Urinary bladder (tissue), 4 donors: ENCODE measurements at places on chromosomes 16 and 17. TPM values are rescaled to one million over a fixed set of nuclear protein-coding genes. Genes with fewer than 3 reads are reported as not detected.

The SDR42E2 gene
- polyA plus RNA-seq = not detected

GRCh38 chr17:9383826-9384225 is 191.8 kb downstream of the STX8 start:
- no peak for DNase-seq

- no peak for DNase-seq
Measured at GRCh38 chr16:85316321-85316919, 204.1 kb upstream of the CIBAR2 start.

DNA sequence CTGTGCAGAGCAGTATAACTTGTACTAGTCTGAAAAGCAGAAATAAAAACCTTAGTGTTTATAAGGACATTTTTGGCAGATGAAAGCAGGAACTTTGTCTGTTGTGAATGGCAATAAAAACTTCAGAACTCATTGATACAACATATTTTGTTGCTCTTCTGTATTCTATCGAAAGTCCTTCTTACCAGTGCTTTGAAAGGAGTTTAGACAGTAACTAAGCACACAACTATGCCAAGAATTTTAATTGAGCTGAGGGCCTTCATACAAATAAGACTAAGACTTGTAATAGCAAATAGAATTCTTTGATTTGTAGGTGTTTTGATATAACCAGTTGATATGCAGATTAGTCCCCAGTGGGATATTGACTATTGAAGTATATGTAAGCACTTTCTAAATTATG is 308.4 kb downstream of the ZFHX3 start:
- DNase-seq = no peak

GRCh38 chr16:57131351-57131970 is 39.1 kb downstream of the CPNE2 start:
- DNase-seq = no peak

- DNase-seq = no peak
Measured at GRCh38 chr17:76048025-76048605, 21.0 kb upstream of the EVPL start.

The CCR7 gene
- polyA plus RNA-seq = 0.39 TPM

The COPZ2 gene
- 36.0 TPM for polyA plus RNA-seq

The HID1 gene
- 13.4 TPM for polyA plus RNA-seq

- no peak for DNase-seq
Measured at GRCh38 chr16:82993926-82994325, 367.2 kb downstream of the CDH13 start.

DNA sequence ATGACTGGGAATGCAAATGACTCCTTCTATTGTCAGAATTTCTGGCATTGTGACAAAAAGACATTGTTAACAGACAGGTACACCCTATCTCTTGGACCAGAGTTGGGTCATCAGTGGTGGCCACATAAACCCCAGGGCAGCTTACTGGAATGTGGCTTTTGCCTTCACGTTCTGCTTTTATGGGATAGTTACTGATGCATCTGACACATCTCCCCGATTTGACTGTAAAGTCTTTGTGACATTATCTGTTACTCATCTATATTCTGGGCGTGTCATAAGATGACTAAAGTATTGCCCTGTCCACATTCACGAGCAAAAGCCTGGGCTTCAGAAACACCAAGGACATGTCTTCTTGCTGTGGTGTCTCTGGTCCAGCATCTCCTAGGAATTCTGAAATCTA is 18.7 kb upstream of the AQP8 start:
- DNase-seq = no peak

GRCh38 chr16:53773150-53773846 is 69.3 kb downstream of the FTO start:
- DNase-seq = no peak

GRCh38 chr17:68248199-68248825 is 469 bp downstream of the AMZ2 start:
- DNase-seq = no peak

- DNase-seq = no peak
Measured at GRCh38 chr16:61050547-61050946, 985.7 kb downstream of the CDH8 start.

GRCh38 chr17:80034791-80035686 is 633 bp downstream of the TBC1D16 start:
- DNase-seq = no peak

The SULT1A1 gene
- polyA plus RNA-seq = 15.6 TPM

The MYH11 gene
- 5,010 TPM for polyA plus RNA-seq

- DNase-seq = peak; percentile 58
Measured at GRCh38 chr16:78184238-78185183, 85.1 kb downstream of the WWOX start.

DNA sequence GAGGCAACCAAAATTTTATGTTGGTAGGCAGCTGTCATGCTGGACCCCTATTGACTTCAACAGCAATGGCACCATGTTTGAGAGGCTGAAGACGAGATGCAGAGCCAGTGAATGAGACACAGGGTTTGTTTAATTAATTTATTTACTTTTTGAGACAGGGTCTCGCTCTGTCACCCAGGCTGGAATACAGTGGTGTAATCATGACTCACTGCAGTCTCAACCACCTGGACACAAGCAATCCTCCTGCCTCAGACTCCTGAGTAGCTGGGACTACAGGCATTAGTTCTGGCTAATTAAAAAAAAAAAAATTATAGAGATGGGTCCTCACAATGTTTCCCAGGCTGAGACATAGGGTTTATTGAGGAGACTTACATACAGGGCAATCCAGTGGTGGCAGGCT is 36.2 kb upstream of the PPM1D start:
- no peak for DNase-seq

The KRTAP4-4 gene
- polyA plus RNA-seq = not detected

- DNase-seq = no peak
Measured at GRCh38 chr17:50758989-50759544, 8.3 kb downstream of the ANKRD40CL start.

DNA sequence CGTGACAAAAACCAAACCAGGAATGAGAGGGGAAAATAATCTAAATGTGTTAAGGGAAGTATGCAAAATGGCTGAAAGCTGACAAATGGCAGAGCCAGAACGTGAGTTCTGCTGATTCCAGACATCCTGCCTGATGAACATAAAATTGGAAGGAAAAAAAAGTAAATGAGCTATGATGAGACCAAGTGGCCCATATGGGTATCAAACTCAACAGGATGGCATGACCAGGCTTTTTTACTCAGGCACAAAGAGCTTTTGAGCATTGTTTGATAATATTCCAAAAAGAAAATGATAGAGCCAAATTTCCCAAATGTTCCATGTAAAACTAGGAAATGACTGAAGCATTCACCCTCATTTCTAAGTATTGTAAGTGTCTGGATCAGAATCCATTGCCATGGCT is 449.2 kb downstream of the CDH13 start:
- no peak for DNase-seq

The ZG16B gene
- 5.1 TPM for polyA plus RNA-seq

DNA sequence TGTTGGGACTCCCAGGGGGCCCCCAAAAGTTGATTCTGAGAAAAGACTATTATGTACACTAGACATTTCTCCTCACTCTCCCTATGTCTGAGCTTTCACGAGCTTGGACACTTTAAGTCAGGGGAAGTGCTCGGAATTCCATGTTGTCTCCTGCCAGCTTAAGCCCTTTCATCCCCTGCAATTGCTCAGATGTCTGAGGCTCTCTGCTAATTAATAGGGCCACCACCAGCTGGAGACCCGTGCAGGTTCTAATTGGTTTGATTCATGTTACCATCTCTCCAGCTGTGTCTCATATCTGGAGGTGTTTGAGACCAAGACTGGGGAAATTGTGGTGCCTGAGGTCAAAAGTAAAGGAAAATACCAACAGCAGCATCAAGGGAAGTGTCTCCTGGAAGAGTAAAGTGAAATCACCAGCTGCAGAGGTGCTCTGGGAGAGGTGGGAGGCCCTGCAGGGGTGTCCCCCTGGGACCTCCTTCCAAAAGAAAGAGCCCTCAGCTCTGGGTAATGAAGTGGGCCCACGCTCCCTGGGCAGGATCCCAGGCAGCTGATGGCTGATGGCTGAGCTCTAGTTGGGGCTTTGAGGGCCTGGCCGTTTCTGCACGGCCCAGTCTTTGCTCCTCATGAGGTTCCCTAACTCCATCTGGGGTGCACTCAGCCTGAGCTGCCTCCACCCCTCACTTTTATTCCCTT is 5.8 kb upstream of the UTS2R start:
- DNase-seq = no peak

The FKBP10 gene
- 84.5 TPM for polyA plus RNA-seq

The KRTAP1-1 gene
- not detected for polyA plus RNA-seq

The SLC5A2 gene
- polyA plus RNA-seq = 2.8 TPM

The GUCY2D gene
- polyA plus RNA-seq = not detected

- no peak for DNase-seq
Measured at GRCh38 chr16:20798364-20798763, 7.9 kb downstream of the ERI2 start.

- no peak for DNase-seq
Measured at GRCh38 chr16:72988569-72988968, 59.4 kb downstream of the ZFHX3 start.

The ASPHD1 gene
- 1.1 TPM for polyA plus RNA-seq

- no peak for DNase-seq
Measured at GRCh38 chr16:57821149-57821971, 19.1 kb upstream of the KIFC3 start.

The PPY gene
- not detected for polyA plus RNA-seq

- DNase-seq = no peak
Measured at GRCh38 chr16:89741342-89742014, 20.1 kb downstream of the ZNF276 start.

- DNase-seq = no peak
Measured at GRCh38 chr16:11370084-11370931, 25.0 kb downstream of the RMI2 start.

DNA sequence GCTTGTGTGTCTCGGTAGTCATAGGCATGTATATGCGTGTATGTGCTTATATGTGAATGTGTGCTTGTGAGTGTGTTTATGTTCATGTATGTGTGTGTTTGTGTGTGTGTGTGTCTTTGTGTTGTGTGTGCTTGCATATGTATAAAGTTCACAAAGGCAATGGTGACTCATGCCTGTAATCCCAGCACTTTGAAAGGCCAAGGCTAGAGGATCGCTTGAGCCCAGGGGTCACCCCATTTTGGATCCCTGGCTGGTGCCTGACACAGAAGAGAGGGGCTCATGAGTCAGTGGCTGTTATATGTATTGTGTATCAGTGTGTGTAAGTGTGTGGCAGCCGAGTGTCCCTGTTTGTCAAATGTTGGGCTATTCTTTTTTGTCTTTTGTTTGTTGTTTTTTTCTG is 69.3 kb downstream of the ABCC1 start:
- no peak for DNase-seq

GRCh38 chr17:67980456-67980855 is 15.8 kb downstream of the C17orf58 start:
- no peak for DNase-seq

The SCARF1 gene
- polyA plus RNA-seq = 9.3 TPM

DNA sequence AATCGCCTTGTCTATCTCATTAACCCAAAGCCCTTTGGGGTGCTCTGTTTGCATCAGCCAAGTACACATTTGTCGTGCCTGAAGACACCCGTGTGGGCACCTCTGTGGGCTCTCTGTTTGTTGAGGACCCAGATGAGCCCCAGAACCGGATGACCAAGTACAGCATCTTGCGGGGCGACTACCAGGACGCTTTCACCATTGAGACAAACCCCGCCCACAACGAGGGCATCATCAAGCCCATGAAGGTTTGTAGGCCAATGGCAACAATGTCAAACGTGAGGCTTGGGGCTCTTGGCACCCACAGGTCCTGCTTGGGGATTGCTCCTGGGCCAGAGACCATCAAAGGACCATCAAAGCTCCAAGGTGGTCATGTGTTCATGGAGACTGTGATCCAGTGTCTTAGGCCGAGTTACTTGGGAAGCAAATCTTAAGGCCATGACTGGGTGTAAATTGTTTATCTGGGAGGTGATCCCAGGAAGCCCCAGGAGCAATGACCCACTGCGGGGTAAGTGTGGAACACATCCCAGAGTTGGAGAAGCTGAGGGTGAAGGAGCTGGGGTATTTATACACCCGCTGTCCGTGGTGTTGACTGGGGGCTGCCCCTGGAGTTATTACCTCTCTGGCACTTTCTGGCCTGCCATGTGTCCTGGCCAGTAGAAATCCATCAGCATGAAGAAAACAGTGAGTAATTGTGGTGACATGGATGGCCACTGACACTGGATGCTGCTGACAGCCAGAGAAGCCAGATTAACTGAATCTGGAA is 24.0 kb downstream of the CDH5 start:
- DNase-seq = no peak

GRCh38 chr17:45326626-45327025 is 9.8 kb upstream of the MAP3K14 start:
- no peak for DNase-seq

The GINS2 gene
- 0.82 TPM for polyA plus RNA-seq

The FAAP100 gene
- 21.0 TPM for polyA plus RNA-seq

GRCh38 chr16:14522671-14523070 is 107.4 kb downstream of the PARN start:
- no peak for DNase-seq

DNA sequence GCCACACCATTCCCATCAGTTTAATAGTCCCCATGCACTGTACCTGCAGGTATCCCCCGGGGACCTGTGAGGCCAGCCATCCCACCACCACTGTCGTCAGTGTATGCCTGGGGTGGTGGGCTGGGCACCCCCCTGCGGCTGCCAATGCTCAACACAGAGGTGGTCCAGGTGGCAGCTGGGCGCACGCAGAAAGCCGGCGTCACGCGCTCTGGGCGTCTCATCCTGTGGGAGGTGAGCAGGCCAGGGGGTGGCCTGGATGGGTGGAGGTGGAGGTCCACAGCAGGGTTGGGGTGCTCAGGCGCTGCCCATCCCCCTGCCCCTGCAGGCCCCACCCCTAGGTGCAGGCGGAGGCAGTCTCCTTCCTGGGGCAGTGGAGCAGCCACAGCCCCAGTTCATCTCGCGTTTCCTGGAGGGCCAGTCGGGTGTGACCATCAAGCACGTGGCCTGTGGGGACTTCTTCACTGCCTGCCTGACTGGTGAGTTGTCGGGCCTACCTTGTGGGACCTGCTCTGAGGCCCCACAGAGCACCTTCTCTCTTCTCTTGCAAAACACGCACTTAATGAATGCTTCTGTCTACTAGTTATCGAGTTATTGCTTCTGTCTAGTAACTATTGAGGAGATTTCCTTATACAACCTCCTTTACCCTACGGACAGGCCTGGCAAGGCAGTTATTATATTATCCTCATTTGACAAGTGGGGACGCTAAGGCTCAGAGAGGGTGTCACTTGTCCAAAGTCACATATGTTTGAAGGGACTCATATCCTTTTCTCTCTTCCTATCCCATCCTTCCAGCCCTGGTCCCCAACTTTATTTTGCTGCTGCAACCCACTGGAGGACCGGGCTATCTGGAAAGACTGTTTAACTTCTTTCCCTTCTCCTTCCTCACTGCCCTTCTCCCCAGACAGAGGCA is 5.8 kb upstream of the TRAF4 start:
- no peak for DNase-seq

The MYO15A gene
- 1.4 TPM for polyA plus RNA-seq

The KRTAP2-3 gene
- not detected for polyA plus RNA-seq

DNA sequence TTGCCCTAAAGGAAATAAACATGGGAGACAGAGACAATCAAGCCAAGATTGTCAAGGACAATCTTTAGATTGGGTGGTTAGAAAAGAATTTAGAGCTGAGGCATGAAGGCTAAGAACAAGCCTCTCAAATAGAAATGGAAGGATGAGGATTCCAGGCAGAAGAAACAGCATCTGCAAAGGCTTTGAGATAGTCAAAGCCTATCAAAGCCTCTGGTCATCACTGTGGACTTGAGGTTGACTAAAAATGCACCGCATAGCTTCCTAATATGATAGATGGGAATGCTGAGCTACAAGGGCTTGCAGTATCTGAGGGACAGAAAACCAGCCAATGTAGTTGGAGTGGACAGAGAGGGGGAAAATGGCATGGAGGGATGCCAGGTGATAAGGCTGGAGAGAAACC is 109.8 kb upstream of the FAM20A start:
- DNase-seq = no peak
